Activated CD8-positive, alpha-beta T cell treated with anti-CD3 and anti-CD28 coated beads, Interleukin-2, amount 10 ng/mL, durations not matched to agents 7 days and 5 days (primary cell): ENCODE measurements at places on chromosomes 2 and 18. TPM values are rescaled to one million over a fixed set of nuclear protein-coding genes. Genes with fewer than 3 reads are reported as not detected.

GYPC gene
- total RNA-seq: 163 TPM

DNA sequence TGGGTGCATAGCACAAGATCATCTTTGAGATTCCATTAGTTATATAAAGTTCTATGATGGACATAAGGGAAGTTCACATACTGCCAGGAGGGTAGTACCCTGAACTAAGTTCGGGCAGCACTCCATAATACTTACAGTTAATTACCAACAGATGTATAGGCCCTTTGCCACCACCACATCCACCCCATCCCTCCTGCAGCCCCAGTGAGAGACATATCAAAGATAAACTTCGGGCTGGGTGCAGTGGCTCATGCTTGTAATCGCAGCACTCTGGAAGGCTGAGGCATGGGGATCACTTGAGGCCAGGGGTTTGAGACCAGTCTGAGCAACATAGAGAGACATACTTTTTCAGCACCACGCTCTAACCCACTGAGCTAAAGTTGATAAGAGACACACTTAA, 46.4 kb upstream of the NPAS2 start:
- no peaks in the 10 kb centered on the region for H3K4me1 ChIP-seq
- no peak overlapping the region for H3K27ac ChIP-seq
- no peak overlapping the region for H3K4me3 ChIP-seq

DNA sequence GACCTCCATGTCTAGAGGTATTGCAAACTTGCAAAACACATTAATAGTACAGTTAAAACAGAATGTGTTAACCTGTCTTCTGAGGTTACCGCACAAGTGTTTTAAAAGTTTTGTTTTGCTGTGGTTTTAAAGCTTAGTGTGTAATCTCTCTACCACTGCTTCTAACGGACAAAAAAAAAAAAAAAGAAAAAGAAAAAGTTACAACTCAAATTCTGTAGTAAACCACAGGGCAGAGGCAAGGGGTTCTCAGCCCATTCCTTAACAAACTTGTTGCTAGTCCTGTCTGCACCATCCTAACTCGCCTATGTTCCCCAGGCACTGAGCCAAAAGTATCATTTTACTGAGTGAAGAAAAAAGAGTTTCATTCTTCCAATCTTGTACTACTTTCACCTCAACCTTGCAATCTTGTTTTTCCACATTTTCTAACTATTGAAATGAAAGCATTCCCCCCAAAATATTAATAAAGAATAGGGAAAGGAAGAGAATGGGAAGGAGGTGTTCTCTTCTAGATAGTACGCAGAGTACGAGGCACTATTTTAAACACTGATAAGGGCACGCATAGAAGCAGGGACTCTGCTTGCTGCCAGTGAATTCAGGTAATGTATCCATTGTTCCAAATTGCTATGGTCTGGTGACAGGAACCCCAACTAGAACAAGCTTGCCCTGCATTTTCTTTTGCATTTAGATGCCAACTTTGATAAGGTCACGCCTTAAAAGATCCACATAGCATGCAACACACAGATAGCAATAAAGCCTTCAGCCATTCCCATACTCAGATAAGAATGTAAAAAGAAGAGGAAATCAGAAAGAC, 47.1 kb downstream of the IKZF2 start:
- peak overlapping the region; percentile 46 for H3K27ac ChIP-seq
- peaks cover 17% of the 10 kb centered on the region for H3K36me3 ChIP-seq
- no peak for DNase-seq
- no peaks in the 10 kb centered on the region for H3K27me3 ChIP-seq
- H3K4me1 ChIP-seq: peaks cover 55% of the 10 kb centered on the region

TUBB8B gene
- not detected for total RNA-seq

DNA sequence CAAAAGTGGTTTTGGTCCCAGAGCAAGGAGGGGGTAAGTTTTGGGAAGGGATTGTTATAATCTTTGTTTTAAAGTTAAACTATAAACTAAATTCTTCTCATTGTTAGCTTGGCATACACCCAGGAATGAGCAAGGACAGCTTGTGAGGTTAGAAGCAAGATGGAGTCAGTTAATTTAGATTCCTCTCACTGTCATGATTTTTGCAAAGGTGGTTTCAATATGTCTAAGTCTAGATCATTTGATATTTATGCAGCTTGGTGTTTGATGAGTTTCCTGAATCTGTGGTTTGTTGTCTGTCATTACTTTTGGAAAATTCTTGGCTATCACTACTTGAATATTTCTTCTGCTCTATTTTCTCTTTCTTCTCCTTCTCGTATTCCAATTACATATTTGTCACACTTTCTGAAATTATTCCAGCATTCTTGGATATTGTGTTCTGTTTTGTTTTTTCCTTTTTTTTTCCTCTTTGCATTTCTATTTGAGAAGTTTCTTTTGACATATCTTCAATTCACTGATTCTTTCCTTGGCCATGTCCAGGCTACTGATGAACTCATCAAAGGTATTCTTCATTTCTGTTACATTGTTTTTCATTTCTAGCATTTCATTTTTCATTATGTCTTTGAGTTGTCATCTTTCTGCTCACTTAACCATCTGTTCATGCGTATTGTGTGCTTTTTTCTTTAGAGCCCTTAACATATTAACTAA, 5.1 kb downstream of the SP140 start:
- no peaks in the 10 kb centered on the region for H3K27me3 ChIP-seq
- DNase-seq: no peak
- H3K27ac ChIP-seq: no peak overlapping the region
- H3K4me3 ChIP-seq: peak overlapping the region; percentile 10
- peaks cover 70% of the 10 kb centered on the region for H3K4me1 ChIP-seq

DNA sequence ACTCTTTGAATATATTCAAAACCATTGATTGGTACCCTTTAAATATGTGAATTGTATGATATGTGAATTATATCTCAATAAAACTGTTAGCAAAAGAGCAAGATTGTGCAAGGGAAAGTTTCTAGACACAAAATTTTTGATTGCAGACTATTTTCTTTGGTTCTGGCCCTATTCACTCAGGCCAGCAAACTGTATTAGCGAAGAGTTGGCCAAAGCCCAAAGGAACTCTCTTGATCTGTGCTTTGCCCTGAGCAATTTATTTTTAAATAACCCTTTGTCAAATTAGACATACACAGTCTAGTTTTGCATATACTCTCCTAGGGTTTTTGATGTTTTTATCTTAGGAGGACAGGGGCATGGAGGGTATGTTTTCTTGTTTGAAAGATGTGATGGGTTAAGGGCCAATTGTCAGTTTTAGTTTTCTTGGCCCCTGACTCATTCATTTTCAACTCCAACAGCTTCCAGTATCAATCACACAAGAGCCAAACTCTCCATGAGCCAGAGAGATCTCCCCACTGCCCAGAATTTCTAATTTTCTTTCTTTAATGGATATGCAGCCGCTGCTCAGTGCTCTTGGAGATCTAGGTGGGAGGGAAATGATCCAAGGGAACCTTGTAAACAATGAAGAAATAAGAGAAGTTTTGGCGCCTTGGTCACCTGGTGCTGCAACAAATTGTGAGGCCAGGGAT, 231.5 kb downstream of the SRBD1 start:
- H3K4me3 ChIP-seq: no peak overlapping the region
- no peaks in the 10 kb centered on the region for H3K27me3 ChIP-seq
- H3K36me3 ChIP-seq: no peaks in the 10 kb centered on the region
- H3K27ac ChIP-seq: no peak overlapping the region
- H3K4me1 ChIP-seq: no peaks in the 10 kb centered on the region

GRCh38 chr2:47096451-47096850, 58.7 kb downstream of the STPG4 start:
- H3K4me1 ChIP-seq: no peaks in the 10 kb centered on the region
- H3K4me3 ChIP-seq: no peak overlapping the region
- H3K36me3 ChIP-seq: no peaks in the 10 kb centered on the region
- H3K27ac ChIP-seq: no peak overlapping the region
- DNase-seq: no peak

DNA sequence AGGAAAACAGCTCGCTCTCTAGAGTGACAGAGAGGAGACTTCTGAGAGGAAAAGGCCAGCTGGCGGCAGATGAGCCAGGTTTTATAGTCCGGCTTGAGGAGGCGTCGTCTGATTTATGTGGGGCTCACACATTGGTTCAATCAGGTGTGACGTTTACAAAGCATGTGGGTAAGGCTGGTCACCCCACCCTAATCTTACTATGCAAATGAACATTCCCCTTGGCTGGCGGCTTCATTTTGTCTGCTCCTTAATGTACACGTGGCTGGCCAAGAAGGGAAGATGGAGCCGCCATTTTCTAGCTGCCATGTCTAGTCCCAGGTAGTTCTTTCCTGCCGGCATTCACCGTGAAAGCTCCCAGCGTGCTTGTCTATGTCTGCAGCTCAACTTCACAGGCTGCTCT, 299.1 kb upstream of the SPRED2 start:
- H3K27ac ChIP-seq: no peak overlapping the region
- H3K4me3 ChIP-seq: no peak overlapping the region
- H3K36me3 ChIP-seq: no peaks in the 10 kb centered on the region

TRIM43 gene
- not detected for total RNA-seq

DNA sequence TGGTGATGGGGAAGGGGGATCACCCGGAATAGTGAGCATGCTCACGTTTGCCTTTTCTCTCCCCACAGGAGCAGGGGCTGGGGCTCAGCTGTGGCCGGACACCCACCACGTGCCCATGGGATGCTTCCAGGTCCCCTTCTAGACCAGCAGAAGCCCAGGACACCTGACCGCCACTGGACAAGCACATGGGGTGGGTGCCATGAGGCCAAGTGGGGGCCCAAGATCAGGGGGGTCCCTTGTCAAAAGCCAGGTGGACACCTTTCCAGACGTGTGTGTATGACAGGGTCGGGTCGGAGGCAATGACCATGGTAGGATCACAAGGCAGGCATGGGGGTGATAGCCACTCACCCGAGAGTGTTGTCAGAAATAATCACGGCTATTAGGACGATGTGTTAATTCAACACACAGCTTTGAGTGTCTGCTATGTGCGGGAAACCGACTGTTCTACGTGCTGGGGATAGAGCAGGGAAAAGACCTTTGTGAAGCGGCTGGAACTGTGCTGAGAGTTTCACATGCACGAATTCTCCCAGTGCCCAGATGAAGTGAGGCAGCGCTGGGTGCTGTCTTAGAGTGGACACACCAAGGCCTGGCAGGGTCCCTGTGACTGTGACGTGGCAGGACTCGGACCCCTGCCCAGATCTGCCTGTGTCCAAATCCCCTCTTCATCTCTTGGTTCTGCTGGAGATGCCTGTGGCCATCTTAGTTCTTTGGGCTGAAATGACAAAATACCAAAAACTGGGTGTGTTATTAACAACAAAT, 244.7 kb downstream of the NDUFA10 start:
- H3K36me3 ChIP-seq: no peaks in the 10 kb centered on the region
- no peaks in the 10 kb centered on the region for H3K4me1 ChIP-seq
- no peak overlapping the region for H3K27ac ChIP-seq
- H3K4me3 ChIP-seq: no peak overlapping the region

- H3K27ac ChIP-seq: no peak overlapping the region
- H3K4me1 ChIP-seq: no peaks in the 10 kb centered on the region
- no peaks in the 10 kb centered on the region for H3K36me3 ChIP-seq
- no peak for DNase-seq
- H3K4me3 ChIP-seq: no peak overlapping the region
- peaks cover 15% of the 10 kb centered on the region for H3K27me3 ChIP-seq
These were observed 57.8 kb upstream of the LMAN1 start for GRCh38 chr18:59416818-59417217.
